Endothelial cell of umbilical vein (primary cell): ENCODE measurements at places on chromosomes 11 and 22. TPM values are rescaled to one million over a fixed set of nuclear protein-coding genes. Genes with fewer than 3 reads are reported as not detected.

The TRIM29 gene
- total RNA-seq, result not detected in 2 replicates

The SIK2 gene
- 11.7 and 14.6 TPM in 2 replicates for total RNA-seq

The KCNK4 gene
- 0.44 TPM in 1 of 2 replicates, not detected in the other for total RNA-seq

The CYTH4 gene
- not detected in 2 replicates for total RNA-seq

The LARGE2 gene
- not detected in 2 replicates for total RNA-seq

The PIH1D2 gene
- total RNA-seq, result 1.3 and 1.8 TPM in 2 replicates

The NNMT gene
- 300 and 330 TPM in 2 replicates for total RNA-seq

The SEPTIN3 gene
- total RNA-seq, result 0.18 TPM in 1 of 2 replicates, not detected in the other

The C11orf71 gene
- 4.0 and 5.4 TPM in 2 replicates for total RNA-seq

The MAJIN gene
- total RNA-seq, result not detected in 2 replicates

The ANGPTL5 gene
- total RNA-seq, result not detected in 2 replicates

The DEUP1 gene
- not detected in 2 replicates for total RNA-seq

The WNT7B gene
- total RNA-seq, result not detected in 2 replicates

The HPX gene
- total RNA-seq, result 1.3 and 2.1 TPM in 2 replicates

The CRYBB1 gene
- not detected in 2 replicates for total RNA-seq

The BATF2 gene
- 0.75 and 0.81 TPM in 2 replicates for total RNA-seq

The YPEL4 gene
- 0.24 and 0.30 TPM in 2 replicates for total RNA-seq

The CYB5R2 gene
- 4.2 and 4.8 TPM in 2 replicates for total RNA-seq

The GGT1 gene
- 1.5 and 1.8 TPM in 2 replicates for total RNA-seq

The GAL3ST1 gene
- total RNA-seq, result not detected in 2 replicates

The EXPH5 gene
- 0.09 TPM in 1 of 2 replicates, not detected in the other for total RNA-seq

The PKP3 gene
- total RNA-seq, result 0.27 and 0.30 TPM in 2 replicates

The KRTAP5-2 gene
- not detected in 2 replicates for total RNA-seq

The MMP11 gene
- 10.1 and 10.3 TPM in 2 replicates for total RNA-seq

The KDM4E gene
- total RNA-seq, result not detected in 2 replicates

The CARNS1 gene
- 0.16 and 0.35 TPM in 2 replicates for total RNA-seq

The TREH gene
- total RNA-seq, result not detected in 2 replicates

The EFCAB6 gene
- total RNA-seq, result 0.31 and 0.32 TPM in 2 replicates

The RTN3 gene
- 109 and 112 TPM in 2 replicates for total RNA-seq

The FUT4 gene
- total RNA-seq, result 4.4 and 5.3 TPM in 2 replicates

The KCTD14 gene
- total RNA-seq, result 1.1 and 1.8 TPM in 2 replicates

The CDHR5 gene
- not detected in 2 replicates for total RNA-seq

The VPREB1 gene
- not detected in 2 replicates for total RNA-seq

The OR51B5 gene
- not detected in 2 replicates for total RNA-seq

The TESMIN gene
- total RNA-seq, result 3.1 and 6.1 TPM in 2 replicates

The DNAL4 gene
- 12.2 and 12.9 TPM in 2 replicates for total RNA-seq

The ZNF280B gene
- 3.1 TPM in 2 replicates for total RNA-seq

The CFAP300 gene
- not detected in 2 replicates for total RNA-seq

The BTG4 gene
- total RNA-seq, result not detected in 2 replicates

The FOSL1 gene
- total RNA-seq, result 52.6 and 53.8 TPM in 2 replicates

The SLC25A18 gene
- not detected in 2 replicates for total RNA-seq

The JHY gene
- total RNA-seq, result 3.9 and 4.6 TPM in 2 replicates
